ENCODE measurements at places on chromosomes 11 and 22. TPM values are rescaled to one million over a fixed set of nuclear protein-coding genes. Genes with fewer than 3 reads are reported as not detected.

Gene SELENOO
- total RNA-seq, result 33.6 TPM

Gene ACAD8
- total RNA-seq, result 38.6 TPM

Gene PTGDR2
- 1.3 TPM for total RNA-seq

Gene SLC22A6
- total RNA-seq, result 9.7 TPM

Gene HEPN1
- total RNA-seq, result not detected

Gene ART1
- 3.3 TPM for total RNA-seq

Gene GLYAT
- total RNA-seq, result 69.0 TPM

Gene B4GALNT4
- 53.1 TPM for total RNA-seq

Gene TMEM191C
- total RNA-seq, result 1.5 TPM

Gene DAGLA
- 3.6 TPM for total RNA-seq

Gene GRIA4
- 4.8 TPM for total RNA-seq

Gene EHF
- 34.0 TPM for total RNA-seq

Gene COMMD9
- 50.7 TPM for total RNA-seq

Gene DEPDC7
- total RNA-seq, result 3.9 TPM

Gene BAIAP2L2
- total RNA-seq, result 4.5 TPM

Gene CATSPER1
- total RNA-seq, result not detected

Gene OR52N1
- not detected for total RNA-seq

Gene SCN2B
- total RNA-seq, result 3.2 TPM

Measured in metanephros (tissue), 2 donors.